AG09309 (cell line): ENCODE measurements at places on chromosomes 6 and 20.

DNA sequence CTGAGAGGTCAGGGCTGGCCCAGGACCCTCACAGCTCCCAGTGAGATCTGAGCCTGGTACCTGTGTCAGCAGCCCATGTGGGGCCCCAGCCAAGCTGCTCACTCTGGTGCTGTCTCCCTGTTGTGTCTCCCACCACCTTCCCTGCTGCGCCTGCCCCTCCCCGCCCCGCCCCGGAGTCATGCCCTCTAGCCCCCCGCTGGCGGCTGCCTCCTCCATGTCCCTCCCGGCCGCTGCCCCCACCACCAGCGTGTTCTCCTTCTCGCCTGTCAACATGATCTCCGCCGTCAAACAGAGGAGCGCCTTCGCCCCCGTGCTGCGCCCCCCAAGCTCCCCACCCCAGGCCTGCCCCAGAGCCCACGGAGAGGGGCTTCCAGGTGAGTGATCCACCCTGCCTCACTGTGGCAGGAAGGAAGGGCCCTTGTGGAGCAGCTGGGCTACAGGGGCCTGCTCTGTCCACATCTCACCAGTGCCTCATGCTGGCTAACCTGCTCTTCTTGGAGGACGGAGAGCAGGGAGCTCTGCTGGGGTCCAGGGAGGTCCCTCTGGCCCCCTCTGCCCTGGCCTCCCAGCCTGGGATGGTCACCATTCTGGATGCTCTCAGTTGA, 44.9 kb downstream of the CPXM1 start:
- no peak for DNase-seq

- DNase-seq: no peak
Observed at GRCh38 chr20:50969912-50970311, 11.3 kb downstream of the MOCS3 start.

GRCh38 chr20:12090920-12091319, 173.2 kb downstream of the BTBD3 start:
- no peak for DNase-seq

DNA sequence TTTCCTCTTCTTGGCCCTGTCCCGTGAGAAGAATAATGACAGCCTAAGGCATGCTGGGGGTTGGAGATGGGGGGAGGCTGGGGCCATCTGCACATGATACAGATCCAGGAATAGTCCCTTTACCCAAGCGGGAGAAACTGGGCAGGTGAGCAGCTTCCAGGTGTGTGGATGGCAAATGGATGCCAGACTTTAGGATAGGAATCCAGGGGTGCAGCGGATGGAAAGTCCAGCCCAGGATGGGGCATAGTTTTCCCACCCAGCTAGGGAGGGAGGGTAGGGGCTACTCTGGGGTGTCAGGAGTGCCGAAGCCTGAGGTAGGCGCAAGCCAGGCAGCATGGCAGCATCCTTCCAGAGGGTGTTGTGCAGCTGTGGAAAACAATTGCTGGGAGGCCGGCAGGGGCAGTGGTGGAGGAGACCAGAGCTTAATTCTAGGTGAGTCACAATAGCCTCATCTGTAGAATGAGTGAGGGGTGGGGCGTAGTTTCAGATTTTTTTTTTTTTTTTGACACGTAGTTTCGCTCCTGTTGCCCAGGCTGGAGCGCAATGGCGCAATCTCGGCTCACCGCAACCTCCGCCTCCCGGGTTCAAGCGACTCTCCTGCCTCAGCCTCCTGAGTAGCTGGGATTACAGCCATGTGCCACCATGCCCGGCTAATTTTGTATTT, 15.4 kb upstream of the FAM110A start:
- no peak for DNase-seq

DNA sequence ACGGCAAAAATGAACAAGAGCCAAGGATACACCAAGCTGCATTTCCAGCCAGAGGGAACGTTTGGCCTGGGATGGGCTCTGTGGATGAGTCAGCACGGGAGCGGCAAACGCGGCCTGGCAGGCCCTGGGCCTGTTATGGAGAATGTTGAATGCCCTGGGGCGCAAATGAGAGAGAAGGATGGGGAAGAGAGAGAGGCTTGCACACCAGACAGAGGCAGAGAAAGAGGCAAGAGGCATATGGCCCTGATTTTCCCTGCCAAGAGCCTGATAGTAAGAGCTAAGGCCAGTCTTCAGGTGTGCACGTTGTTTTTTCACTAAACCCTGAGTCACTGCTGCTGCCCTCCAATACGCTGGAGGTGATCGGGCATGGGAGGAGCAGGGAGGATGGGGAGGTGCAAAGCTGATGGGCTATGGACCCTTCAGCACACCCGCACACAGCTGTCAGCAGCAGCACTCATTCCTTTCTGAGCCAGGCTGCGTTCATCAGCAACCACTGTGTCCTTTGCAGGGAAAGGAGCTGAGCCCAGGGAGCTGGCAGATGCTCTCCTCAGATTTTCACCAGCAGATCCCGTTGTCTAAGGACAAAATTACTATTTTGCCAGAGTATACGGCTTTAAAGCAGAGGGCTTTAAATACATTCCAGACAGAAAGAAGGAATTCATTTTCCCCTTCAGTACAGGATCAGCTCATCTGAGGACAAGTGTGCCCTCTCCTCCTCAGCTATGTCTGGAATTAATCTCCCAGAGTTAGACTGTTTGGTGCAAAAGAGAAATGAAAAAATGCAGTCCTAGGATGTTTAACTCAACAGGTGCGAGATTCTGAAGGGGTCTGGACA, 61.7 kb upstream of the SLC22A23 start:
- peak; percentile 71 for DNase-seq

DNA sequence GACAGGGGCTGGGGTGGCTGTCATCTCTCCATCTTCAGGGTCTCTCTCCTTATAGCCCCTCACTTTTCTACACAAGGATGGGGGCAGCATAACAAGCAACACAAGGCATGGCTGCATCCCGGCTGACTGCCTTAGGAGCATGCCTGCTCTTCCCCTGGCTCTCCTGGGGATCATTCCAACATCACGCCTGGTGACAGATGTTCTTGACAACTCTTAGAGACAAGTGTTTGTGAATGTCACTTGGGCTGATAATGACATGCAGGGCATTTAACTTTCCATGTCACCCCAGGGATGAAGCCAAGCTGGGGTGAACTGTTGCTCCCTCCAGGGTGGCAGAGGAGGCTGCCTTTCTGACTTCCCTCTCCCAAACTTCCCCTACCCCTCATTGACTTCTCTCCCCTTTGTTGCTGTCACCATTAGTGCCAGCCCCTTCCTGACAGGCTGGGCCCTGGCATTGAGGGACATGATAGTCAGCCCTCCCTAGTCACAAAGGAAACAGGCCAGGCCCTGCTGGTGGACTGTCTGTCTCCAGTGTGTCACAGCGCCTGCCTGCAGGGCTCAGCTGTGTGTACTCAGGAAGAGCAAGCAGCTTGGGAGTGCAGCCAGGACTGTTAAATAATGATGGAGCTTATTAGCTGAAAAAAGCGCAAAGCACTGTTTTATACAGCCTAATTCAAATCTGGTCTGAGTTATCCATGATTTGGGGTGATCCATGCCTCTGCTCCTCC, 161.8 kb downstream of the LRFN2 start:
- no peak for DNase-seq

GRCh38 chr6:91575032-91575431, 988.2 kb upstream of the MAP3K7 start:
- DNase-seq: no peak

DNA sequence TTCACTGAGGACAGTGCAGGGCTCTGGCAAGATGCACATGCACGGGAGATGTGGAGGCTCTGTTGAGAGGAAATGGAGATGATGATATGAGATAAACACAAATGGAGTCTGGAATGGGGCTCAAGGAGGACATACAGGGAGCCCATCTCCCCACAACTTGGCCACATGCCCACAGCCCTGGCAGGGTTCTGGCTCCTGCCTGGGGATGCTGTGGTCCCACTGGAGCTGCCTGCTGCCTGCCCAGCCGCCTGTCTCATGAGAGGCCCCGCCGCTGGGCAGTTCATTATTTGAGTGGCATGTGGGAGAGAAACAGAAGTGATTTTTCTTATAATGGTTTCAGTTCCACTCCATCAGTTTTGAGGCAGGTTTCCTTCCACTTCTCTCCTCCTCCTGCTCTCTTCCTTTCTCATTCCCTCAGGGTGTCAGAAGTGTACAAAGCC, 133.6 kb upstream of the TRAF3IP2 start:
- no peak for DNase-seq

DNA sequence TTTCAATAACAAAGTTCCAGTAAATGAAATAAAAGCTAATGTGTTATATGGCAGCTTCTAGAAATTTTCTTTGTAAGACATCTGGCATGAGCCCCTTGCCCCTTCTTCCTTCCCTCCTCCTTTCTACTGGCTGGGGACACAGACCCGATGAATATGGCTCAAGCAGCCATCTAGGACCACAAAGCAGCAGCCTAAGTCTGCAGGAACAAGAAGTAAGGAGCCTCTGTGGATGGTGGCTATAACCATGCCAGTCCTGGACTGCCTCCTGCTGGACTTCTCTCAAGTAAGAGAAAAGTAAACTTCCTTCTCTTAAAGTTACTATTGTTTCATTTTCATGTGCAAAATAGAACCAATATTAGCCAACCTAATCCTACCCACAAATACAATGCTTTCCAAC, 114.9 kb upstream of the DST start:
- no peak for DNase-seq

DNA sequence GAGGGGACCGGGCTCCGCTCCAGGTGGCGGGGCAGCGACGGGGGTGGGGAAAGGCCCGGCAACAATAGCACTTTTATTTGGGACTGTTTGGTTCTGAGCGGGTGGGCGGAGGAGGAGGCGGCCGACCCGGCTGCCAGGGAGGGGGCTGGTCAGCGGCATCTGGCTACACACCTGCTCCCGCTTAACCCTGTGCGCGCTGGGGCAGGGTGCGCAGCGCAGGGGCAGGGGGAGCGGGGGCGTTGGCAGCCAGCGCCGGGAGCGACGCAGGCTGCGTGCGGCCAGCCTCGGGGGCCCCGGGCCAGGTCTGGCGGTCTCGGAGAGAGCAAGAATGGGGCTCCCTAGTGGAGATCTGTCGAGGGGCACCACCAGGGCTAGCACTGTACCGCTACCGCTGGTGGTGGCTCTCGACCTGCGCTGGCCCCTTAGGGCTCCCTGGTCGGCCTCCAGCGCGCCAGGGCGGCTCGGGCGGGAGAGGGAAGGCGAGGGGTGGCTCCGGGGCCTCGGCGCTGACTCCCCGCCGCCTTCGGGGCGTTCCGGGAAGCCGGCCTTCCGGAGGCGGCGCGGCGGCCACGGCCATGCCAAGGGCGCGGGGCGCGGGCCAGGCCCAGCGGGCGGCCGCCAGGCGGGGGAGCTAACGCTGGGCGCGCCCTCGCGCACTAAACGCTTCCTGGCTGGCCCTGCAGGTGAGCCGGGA, 92.4 kb downstream of the NCR2 start:
- no peak for DNase-seq

GRCh38 chr20:62823688-62824475, 7.0 kb downstream of the COL9A3 start:
- DNase-seq: no peak

GRCh38 chr6:155504848-155505607, 49.4 kb upstream of the NOX3 start:
- no peak for DNase-seq

DNA sequence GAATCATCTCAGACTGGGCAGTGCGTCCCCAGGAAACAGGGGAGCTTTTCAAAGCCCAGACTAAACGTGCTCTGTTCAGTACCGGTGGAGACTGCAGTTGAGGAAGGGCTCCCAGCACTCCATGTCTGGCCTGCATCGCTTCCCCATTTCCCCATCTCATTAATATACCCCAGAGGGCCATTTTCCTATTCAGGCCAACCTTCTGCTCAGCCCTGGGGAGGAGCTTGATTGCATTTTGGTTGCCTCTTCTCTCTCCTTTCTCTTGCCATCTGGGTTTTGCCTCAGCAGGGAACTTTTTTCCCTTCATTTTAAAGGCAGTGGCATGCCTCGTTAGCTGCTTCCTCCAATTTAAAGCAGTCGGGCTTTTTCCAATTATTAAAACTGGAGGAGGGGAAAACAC, 394.3 kb upstream of the SOX4 start:
- no peak for DNase-seq

DNA sequence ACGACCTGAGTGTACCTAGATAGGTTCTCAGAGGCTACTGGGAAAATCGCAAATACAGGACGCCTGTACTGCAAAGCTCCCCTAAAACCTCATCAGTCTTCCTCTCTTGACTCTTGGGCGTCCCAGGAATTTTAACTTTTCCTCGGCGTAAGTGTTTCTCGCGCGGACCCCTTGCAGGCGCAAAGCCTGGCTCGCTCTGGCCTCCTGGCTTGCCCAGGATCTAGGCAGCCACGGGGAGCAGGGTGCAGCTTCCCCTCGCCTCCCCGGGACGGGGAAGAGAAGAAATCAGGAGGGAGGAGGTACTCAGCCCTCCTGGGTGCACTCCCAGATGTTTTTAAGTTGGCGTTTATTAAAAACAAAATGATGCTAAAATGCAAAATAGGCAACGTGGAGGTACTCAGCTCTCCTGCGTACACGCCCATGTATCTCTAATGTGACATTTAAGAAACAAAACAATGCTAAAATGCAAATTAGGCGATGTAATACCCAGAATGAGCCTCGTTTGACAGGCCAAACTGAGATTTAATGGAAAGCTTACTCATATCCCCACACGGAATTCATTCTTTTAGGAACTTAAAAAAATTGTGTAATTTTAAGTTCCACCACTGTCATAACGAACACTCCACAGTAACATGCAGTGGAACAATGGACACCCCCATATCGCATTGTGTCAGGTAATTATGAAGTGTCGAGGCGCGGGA, 1.6 kb upstream of the SOBP start:
- no peak for DNase-seq

DNA sequence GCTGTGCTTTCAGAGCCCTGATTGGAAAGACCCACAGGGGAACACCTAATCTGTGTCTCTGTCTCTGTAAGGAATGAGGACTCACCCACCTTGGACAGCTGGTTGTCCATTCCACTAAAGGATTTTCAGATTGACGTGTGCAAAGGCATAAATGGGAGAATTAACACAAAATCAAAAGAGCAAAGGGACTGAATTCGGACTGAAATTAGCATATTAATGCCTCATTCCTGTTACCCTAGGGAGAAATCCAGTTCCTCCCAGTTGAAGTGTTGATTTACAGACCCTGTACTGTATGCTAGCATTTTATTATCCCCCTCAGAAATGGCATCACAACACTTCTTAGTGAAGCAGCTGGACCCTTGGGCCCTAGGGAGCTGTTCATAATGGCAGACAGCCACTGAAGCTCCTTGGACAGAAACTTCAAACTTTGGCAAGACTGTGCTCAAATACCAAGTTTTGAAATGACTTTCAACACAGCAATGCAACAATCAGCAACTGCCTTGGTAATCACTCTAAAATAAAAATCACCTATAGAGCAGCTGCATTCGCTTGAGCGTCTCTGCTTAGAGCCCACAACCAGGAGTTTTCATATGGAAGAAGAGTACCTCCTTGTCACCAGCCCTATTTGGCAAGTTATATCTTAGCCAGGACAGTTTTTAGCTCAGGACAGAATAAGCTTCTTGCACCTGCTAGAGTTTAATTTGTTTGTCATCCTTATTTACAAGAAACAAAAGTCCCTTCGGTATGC, 118.1 kb downstream of the TRDN start:
- DNase-seq: no peak

DNA sequence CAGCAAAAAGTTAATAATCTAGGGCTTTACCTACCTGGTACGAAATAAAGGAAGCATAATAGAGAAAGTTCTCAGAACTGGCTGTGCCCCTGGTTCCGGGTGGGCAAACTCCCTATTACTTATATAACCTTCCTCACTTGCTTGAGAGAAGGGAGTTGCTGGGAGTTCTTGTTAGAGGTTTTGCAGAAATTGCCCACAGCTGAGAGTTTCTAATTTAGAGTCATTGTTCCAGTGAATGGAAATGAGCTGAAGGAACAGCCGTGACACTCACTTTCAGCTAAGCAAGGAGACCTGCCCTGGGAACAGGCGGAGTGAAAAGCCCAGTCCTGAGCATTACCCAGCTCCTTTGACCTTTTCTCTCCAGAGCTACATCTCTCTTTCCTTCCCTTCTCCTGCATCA, 594.6 kb upstream of the FLRT3 start:
- DNase-seq: no peak

GRCh38 chr6:151652325-151652724, 155.2 kb upstream of the ESR1 start:
- DNase-seq: no peak
